ENCODE measurements at places on chromosomes 4 and X.
A peak's percentile ranks its signal among the peaks of the same experiment; 100 is the strongest.

DNA sequence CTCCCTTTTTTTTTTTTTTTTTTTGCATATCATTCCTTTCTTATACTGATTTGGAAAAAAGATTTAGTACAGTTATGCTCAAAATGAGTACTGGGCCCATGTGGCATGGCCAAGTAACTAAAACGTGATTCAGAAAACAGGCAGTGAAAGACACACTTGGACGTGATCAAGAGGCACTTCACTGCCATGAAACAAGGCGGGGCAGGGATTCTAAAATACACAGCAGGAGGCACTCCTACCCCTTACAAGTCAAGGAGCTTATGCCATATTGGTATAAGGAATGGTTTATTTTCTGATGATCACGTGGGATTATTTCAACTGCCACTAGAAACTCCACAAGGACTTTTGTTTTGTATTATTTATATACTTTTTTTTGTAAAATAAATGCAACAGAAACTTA lies 72.0 kb downstream of the CHST7 start:
- no peak for DNase-seq

DNA sequence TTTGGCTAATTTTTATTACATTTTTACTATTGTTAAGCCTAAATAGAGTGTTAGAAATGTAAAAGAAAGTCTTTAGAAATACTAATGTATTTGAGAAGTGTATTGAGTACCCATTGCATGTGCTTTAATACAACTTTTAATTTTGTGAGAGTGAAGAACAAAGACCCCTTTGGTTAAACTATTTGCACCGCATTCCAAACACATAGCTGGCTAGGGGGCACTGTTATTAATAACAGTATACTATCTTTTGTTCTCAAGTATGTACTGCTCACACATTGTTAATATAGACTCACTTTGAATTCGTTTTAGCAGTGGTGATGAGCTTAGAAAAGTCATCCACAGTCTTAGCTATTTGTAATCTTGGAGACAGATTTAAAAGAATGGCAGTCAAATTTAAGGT lies 106.1 kb downstream of the CLDN22 start:
- no peak for DNase-seq

DNA sequence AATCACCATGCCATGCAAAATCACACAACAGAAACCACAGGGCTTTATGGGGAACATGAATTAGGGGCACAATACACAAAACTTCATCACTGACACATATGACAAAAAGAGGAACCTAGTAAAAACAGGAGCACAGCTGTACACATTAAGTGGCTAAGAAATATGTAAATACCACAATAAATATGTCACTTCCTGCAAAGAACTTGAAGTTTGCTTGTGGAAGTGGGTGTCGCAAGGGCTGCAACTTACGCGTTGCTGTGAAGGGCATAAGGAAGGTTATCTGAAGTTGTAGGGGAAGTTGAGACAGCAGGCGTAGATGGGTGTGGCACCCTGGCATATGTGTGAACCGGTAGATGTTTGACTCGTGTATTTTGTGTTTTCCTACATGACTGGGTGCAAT lies 42.4 kb downstream of the CLCN4 start:
- DNase-seq: no peak

DNA sequence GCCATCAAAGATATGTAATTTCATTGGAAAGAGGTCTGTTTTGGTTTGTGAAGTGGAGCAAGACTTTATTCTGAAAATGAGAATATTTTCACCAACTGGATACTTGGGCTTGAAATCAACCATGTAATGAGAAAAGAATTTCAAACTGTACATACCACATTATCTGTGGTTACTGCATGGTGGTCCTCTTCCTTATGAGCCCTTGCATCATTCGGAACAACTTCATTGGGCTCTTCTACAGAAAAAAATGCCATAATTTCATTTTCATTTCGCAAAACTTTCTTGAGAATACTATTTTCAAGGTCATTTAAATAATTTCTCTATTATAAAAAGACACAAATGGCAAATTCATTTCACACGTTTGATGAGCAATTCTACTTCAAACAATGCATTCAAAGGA lies 148.6 kb upstream of the RPS6KA6 start:
- no peak for DNase-seq

DNA sequence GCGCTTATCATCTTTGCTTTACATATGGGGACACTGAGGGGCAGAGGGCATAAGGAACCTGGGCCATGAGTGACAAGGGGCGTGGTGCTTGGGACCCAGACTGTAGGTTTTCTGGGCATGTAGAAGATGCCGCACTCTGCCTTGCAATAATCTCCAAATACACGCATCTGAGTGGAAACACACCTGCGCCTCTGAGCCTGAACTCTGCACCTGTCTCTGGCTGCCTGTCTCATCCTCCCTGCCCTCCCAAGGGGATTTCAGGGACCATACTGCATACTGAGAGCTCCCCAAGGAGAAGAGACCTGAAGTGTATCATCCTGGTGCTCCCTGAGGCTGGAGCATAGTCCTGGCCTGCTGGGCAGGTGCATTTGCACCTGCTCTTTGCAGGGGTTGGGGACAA lies 34.7 kb upstream of the ASMTL start:
- no peak for DNase-seq

- no peak for DNase-seq
These were observed 31.9 kb downstream of the ADRA2C start for GRCh38 chr4:3797831-3798790.

DNA sequence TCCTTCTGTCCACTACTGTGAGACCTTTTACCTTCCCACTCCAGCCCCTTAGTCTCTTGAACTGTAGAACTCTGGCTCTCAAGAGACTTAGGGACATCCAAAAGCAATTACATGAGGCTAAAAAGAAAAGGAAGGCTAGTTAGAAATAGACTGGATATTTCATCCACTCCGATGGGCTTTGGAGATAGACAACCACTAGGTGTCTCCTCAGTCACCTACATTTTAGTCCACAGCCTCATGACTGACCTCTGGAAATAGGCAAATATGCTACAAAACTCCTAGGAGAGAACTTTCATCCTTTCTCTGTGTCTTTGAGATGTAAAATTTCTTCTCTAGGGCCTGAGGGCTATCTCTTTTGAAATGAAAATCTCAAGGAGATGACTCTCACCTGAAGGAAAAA lies 45.1 kb upstream of the LAMP2 start:
- DNase-seq: peak; percentile 8

DNA sequence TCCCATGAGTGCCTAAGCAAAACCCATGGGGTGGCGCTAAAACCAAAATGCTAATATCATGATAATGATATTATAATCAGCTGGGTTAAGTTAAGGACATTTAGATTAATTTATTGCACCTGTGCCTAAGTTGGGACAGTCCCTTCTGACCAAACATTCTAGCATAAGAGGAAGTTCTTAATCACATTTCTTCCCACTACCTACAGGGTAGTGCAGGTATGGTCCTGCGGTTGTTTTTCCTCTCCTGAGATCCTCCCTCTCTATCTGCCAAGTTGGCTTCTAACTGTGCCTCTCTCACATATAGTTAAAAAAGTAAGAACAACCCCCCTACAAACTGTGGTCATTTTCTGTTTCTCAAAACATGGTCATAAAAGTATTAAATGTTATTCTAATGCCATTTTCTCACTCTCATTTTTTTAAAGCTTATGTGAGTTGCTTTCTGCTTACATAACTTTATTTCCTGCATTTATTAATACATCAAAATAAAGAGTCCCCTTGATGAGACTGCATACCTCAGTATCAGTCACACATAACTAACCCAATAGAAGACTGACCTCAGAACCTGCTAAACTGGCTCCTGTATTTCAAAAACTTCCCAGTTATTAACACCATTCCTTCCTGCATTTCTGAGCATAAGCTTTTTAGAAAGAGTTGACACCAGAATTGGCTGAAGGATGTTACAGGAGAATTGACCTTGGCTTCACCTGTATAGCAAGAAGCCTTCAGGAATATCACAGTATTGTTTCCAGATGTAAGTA lies 1332.5 kb downstream of the FSTL5 start:
- no peak for DNase-seq

DNA sequence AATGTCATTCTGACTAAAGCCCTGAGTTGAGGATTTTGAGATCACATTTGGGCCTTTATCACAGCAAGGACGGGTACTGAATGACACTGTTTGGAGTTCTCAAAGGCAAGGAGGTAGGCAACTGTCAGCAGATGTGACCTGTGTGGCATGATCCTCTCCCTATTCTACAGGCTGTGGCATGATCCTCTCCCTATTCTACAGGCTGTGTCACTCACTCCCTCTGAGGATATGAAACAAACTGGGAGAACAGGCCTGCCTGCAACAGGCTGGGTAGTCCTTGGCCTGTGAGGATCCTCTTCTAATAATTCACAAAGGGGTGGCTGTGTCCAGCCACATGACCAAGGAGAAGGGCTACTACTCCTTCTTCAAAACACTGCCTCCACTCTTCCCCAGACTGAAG lies 14.9 kb upstream of the TCEANC start:
- DNase-seq: no peak

DNA sequence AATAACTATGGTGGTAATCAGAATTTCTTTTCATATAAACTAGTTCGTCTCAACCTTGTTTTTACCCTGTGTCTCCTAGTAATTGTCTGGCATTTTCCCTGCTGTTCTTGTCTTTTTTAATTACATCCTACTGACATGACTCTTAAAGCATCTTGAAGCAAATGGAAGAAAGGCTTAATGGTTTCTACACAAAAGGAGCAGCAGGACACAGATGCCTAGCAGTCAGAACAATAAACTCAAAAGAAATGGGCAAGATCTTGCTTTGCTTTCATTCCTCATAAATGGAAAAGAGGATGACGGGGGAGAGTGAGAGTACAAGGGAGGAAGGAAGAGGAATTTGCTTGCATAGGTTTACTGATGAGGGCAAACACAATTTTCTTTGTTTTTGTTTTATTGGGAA lies 293.2 kb upstream of the EMCN start:
- no peak for DNase-seq

DNA sequence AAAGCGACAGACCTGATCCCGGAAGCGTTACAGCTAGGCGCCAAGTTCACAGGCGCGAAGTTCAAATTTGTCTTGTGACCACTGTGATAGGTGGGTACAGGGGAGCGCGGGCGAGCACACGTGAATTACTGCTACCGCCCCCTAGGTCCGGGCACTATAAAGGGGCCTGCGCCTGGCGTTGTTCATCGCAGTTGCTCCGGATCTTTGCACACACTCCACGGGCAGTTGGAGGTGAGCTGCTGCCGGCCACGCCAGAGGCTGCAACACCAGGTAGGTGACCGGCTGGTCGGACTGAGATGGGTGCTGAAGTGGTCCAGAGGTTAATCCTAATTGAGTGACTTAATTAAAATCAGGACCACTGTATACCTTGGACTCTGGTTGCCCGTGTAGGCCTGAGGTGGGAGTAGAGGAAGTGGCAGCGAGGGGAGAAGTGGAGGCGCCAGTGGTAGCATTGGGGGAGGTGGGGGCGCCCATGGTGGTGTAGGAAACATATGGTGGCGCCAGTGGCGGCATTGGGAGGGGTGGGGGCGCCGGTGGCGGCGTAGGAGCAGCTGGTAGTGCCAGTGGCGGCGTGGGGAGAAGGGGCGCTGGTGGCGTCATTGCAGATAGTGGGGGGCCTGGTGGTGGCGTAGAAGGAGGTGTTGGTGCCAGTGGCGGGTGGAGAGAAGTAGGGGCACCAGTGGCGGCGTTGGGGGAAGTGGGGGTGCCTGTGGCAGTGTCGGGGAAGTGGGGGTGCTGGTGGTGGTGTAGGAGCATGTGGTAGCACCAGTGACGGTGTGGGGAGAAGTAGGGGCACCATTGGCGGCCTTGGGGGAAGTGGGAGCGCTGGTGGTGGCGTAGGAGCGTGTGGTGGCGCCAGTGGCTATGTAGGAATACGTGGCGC lies at the start of gene GCNA:
TSS of gene GCNA (plus strand) at position 185 of the 883 bp plus-strand sequence. CDS start 2,385 bp downstream, outside the sequence.
- DNase-seq: no peak

GRCh38 chr4:78870056-78870455 lies 69.2 kb downstream of the PAQR3 start:
- no peak for DNase-seq

DNA sequence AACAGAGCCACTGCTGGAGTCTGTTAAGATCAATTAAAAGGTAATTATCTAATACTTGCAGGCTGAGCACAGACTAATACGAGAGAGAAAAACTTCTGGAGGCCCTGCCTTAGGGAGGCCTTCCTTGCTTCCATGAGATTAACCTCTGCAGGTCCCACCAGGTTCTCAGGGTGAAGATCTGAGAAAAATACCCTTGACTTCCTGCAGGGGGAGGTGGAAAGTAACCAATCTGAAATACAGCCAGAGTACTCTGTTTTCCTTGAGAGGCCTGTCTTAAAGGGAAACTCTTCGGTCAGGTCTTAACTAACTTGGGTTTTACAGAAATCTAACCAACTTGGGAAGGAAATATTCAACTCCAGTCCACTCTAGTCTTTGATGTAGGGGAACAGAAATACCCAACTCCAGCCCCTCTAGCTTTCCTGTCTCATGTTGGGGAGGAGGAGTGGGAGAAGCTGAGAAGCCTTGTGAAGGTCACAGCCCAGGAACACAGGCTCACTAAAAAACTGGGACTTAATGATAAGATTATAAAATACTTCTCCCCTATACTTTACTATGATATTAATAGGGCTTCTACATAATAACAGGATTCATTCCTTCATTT lies 77.1 kb downstream of the TBCK start:
- no peak for DNase-seq

- no peak for DNase-seq
These were observed 166.4 kb downstream of the MID1 start for GRCh38 chrX:10453945-10454344.

- DNase-seq: no peak
These were observed 173.1 kb upstream of the PITX2 start for GRCh38 chr4:110795971-110796370.

DNA sequence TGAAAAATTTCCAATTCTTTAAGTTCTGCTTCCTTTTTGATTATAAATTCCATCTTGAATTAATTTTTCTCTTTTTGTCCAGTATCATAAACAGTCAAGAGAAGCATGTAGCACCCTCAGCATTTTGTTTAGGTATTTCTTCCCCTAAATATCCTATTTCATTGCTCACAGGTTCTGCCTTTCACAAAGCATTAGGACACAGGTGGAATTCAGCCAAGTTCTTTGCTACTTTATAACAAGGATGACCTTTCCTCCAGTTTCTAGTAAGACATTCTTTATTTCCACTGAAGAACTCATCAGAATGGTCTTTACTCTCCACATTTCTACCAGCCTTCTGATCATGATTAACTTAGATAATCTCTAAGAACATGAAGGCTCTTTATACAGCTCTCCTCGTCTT lies 7.4 kb downstream of the SLC9B1 start:
- no peak for DNase-seq

DNA sequence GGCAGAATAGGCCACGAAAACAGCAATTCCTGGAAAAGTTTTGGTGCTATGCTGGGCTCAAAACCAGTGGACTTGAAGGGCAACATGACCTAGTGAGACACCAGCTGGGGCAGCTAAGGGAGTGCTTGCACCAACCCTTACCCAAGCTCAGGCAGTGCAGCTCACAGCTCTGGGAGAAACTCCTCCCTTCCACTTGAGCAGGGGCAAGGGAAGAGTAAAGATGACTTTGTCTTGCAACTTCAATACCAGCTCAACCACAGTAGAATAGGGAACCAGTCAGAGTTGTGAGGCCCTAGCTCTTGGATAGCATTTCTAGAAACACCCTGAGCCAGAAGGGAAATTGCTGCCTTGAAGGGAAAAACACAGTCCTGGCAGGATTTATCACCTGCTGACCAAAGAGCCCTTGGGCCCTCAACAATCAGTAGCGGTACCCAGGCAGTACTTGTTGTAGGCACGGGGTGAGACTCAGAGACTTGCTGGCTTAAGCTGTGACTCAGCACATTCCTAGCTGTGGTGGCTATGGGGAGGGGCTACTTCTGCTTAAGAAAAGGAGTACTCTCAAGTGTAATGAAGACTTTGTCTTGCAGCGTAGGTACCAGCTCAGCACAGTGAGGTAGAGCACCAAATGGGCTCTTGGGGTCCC lies 19.7 kb upstream of the ABCG2 start:
- no peak for DNase-seq
